ENCODE measurements at places on chromosomes 4 and X.

GRCh38 chr4:5635826-5636195, 72.5 kb downstream of the EVC2 start:
- peak; percentile 78 for DNase-seq

DNA sequence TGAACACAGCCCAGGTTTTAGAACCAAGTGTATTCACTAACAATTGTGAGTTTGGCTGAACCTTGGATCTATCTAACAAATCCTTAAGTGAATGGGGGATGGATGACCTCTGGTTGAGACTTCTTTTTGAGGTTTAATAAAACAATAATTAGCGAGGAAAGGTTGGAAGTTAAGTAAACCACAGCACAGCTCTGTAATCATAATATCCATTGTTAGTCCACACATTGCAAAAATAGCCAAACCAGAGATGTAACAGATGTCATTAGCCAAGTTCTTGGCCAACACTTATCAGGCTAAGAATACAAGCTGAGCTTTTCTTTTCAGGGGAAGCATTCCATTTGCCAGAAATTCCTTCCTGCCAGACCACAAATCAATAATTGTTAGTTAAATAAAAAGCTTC, 59.1 kb downstream of the FREM3 start:
- DNase-seq: no peak

GRCh38 chr4:21946858-21947257, 1.7 kb downstream of the KCNIP4 start:
- DNase-seq: no peak

- DNase-seq: no peak
Observed at GRCh38 chr4:38614231-38614630, 49.8 kb upstream of the KLF3 start.

DNA sequence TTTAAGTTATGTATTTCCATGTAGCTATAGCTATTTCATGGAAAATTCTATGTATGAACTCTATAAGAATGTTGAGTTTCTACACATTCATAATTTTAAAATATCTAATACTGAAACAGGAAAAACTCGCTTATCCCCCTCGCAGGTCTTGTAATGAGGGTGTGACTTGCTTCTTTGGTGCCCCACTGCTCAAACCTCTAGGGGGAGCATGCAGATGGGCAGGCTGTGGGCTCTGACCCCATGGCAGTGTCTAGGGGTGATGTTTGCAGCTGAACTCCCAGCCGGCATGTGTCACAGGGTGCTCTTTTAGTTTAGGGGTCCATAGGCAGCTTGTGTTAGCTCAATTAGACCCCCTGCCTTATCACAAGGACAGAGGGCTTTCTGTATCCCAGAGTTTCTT, 1825.7 kb upstream of the ADGRL3 start:
- no peak for DNase-seq

GRCh38 chr4:24382381-24382780, 202.0 kb downstream of the DHX15 start:
- DNase-seq: no peak

DNA sequence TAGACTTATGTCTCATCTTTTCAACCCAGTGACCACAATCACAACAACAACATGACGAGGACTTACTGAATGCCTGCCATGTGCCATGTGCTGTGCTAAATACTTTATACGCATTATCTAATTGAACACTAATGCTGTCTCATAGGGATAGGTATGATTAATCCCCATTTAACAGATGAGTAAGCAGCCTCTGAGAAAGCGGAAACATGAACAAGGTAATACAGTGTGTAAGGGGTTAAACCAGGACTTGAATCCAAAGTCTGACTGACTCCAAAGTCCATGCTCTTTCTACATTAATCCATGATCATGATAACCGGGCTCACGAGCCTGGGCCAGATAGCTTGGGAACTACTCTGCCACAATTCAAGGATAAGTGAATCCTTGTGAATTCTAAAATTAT, 105.3 kb upstream of the MBNL3 start:
- peak; percentile 54 for DNase-seq

GRCh38 chr4:8862800-8863685, 8.6 kb downstream of the HMX1 start:
- DNase-seq: no peak

DNA sequence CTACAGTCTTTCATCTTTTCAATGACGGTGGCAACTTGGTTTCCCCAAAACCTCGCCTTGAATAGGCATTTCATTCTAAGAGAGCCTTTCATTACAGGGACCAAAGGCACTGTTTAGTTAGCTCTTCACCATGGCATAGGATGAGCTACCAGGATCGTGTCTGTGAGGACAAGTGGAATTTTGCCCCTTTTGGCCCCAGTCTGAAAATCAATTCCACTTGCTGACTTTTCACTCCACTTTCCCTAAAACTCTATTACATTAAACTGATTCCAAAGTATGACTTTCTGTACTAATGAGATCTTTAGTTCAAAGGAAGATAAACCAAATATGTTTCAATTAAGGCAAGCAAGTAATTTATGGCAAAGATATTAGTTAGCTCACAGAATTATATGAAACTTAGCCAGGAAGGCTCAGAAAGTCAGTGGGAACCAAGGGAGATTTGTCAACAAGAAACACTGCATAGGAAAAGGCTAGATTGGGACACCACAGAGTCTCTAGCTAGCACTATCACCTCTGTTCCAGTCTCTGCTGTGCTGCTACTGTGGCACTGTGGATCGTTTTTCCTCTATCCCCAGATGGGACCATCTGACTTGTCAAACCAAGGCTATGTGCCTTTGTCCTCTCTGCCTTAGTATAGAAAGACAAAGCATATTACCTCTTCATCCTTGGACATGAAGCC, 145.6 kb downstream of the SLC7A11 start:
- no peak for DNase-seq

GRCh38 chr4:147709999-147710398, 21.9 kb upstream of the ARHGAP10 start:
- DNase-seq: peak; percentile 68

DNA sequence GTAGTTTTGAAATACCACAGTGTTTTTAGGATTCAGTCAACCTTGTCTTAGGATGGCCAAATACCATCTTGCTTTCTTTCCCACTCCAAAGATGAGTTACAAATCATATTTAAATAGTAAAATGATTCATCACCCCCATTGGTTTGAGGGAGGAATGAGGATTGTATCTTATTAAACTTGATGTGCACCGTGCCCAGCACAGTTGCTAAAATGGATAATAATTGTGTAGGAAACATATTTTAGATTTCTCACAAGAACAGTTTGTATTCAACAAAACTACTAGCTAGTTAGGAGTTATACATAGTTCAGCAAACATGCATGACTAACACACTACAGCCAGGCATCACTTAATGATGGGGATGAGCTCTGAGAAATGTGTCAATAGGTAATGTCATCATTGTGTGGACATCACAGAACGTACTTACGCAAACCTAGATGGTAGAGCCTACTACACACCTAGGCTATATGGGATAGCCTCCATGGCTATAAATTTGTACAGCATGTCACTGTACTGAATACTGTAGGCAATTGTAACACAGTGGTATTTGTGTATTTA, 245.4 kb downstream of the FBXW7 start:
- DNase-seq: no peak

DNA sequence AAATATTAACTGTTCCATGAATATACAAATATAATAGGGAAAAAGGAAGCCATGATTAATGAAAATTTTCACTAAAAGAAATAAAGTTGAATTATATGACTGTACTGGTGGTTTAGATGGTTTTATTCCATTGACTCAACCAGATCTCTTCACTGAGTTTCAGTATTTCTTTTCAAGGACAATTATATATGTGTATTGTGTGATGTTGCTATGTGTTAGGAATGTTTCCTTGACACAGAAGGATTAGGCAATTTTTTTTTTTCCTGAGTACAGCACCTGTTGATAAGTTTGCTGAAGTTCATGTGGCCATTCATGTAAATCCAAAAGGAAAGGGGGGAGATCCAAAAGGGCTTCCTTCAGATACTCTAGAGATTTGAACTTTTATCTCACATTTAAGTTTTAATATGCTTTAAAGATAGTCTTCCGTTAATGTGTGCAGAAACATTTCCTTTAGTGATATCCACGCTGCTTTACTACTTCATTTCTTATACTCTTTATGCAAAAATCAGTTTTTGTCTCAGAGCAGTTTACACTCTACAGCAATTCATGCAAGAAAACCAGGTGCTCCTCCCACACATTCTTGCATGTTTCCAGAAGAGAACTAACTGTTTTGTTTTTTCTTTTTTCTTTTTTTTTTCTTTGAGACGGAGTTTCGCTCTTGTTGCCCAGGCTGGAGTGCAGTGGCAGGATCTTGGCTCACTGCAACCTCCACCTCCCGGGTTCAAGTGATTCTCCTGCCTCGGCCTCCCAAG, 249.1 kb downstream of the RPA4 start:
- no peak for DNase-seq

DNA sequence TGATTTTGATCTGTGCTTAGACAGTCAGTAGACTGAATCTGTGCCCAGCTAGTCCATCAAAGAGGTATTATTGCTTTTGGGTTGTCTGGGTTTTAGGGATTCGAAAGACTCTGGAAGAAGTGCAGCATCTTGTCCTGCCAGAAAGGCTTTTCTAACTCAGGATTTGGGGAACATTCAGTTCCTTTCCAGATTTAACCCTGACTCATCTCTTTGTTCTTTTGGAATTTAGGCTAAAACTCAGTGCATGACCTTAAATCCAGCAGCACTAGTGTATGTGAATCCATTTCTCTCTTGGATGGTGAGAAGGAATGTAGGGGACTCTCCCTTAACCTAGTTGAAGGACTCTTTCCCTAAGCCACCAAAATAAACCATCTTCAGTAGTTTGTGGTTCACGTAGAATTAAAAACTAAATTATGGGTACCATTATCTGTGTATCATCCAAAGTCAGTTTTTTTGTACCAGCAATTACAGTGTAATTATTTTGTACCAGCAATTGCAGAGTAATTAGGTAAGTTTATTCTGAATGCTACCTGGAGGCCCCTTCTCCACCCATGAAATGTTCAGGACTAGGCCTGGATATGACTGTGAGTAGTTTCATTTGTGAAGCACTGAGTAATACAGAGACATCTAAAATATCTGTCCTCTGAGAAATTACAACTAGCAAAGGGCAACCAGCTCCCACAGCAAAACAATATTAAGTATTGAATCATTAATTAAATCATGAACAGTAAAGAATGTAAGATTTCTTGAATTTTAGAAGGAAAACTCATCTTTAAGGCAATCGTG, 384.0 kb downstream of the TMA16 start:
- no peak for DNase-seq

DNA sequence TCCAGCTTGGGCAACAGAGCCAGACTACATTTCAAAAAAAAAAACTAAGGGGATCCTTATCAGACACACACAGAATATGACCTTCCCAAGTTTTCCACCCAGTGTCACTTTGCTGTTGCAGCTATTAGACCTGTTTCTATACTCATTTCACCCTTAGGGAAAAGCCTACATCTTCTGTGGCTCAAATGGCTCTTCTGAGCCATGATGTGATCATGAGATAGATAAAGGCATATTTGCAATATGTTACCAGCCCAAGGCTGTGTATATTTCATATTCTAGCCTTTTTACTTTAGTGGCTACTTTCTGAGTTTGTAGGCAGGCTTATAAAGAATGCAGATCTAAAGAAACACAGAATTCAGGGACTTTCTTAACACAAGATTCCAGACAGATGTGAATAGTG, 19.3 kb downstream of the RS1 start:
- no peak for DNase-seq

GRCh38 chr4:178480105-178480504, 1037.9 kb upstream of the AGA start:
- no peak for DNase-seq

DNA sequence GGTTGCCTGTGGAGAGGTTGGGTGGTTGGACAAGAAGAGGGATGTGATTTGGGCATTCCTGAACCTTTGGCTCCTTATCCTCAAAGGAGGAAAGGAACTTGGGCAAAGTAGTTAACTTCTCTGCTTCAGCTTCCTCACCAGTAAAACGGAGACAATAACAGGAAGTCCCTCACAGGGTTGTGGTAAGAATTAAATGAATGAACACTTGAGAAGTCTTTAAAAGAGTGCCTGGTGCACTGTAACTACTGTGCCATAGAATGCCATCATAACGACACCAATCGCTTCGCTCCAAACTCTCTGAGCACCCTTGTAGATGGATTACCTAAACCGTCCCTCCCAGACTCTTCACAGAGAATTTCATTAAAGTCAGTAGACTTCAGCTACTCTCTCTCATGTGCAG, 10.5 kb downstream of the ZCCHC18 start:
- DNase-seq: no peak

- no peak for DNase-seq
Observed at GRCh38 chrX:102593367-102593766, 5.9 kb upstream of the ARMCX5 start.

DNA sequence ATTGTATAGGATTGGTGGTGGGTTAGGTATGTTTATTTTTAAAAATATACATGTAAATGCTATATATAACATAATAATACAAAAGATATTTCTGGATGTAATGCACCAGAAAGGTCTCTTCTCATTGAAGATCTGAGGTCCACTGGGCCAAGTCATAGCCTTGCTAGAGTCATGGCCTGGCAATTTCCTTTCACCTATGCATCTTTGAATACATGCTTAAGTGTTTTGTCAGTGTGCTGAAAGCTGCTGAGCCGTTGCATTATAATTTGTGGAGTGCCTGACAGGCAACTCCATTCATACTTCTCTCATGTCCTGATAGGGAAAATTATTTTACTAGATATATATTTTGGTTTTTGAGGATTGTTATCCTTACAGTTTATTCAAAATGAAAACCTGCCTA, 410.2 kb upstream of the CT83 start:
- DNase-seq: no peak

GRCh38 chr4:21688596-21689265, 259.8 kb downstream of the KCNIP4 start:
- no peak for DNase-seq

GRCh38 chr4:8468746-8469535, 28.4 kb downstream of the TRMT44 start:
- peak; percentile 13 for DNase-seq

- DNase-seq: no peak
Observed at GRCh38 chrX:24494647-24495075, 29.6 kb downstream of the PDK3 start.

DNA sequence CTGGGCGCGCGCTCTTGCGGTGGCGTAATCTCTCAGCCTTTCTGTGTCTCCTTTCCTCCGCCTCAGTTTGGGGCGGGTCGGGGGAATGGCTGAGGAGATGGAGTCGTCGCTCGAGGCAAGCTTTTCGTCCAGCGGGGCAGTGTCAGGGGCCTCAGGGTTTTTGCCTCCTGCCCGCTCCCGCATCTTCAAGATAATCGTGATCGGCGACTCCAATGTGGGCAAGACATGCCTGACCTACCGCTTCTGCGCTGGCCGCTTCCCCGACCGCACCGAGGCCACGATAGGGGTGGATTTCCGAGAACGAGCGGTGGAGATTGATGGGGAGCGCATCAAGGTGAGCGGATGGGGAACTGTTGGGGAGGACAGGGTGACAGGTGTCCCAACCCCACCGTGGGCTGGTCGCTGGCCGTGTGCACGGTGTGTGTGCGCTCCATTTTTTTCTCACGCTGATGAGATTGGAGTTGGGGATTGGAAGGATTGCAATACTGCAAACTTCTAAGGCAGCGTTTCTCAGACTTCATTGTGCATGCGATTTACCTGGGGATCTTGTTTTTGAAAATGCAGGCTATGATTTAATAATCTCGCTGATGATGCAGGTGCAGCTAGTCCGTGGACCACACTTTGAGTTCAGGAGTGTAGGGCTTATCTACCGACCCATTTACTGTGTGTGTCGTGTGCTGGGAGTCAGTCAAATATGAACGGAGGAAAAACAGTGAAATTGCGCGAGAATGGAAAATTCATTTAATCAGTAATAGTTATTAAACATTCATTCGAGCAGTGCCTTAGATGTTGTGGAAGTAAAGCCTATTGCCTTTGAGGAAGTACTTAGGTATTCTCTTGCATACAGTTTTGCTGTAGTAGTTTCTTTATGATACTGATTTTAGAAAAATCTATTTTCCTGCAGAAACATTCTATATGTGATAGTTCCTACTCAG, at the start of gene RAB33B:
RAB33B (plus strand) TSS at position 11 of the 935 bp plus-strand sequence; CDS start at position 86, 75 bp downstream.
- peak; percentile 71 for DNase-seq

Data from HCEC 1CT (cell line).